ENCODE measurements at places on chromosomes 4 and X. TPM values are rescaled to one million over a fixed set of nuclear protein-coding genes. Genes with fewer than 3 reads are reported as not detected.

Gene ADAM29
- polyA plus RNA-seq, result not detected

Gene KDR
- 8.8 TPM for polyA plus RNA-seq

Gene HS6ST2
- polyA plus RNA-seq, result 12.9 TPM

Gene MAGEB16
- 0.06 TPM for polyA plus RNA-seq

Gene OTUD6A
- not detected for polyA plus RNA-seq

Gene SOX3
- not detected for polyA plus RNA-seq

Gene THOC2
- polyA plus RNA-seq, result 37.0 TPM

Gene TLR2
- 2.0 TPM for polyA plus RNA-seq

Gene DCLK2
- polyA plus RNA-seq, result 5.0 TPM

Gene STPG2
- polyA plus RNA-seq, result 0.06 TPM

Gene TEX13D
- polyA plus RNA-seq, result not detected

Gene ASMT
- polyA plus RNA-seq, result not detected

Gene KLHL34
- not detected for polyA plus RNA-seq

- H3K4me1 ChIP-seq, result no peaks in the 10 kb centered on the region
- no peak within 1 kb of the TSS for H3K27ac ChIP-seq
- no peak for DNase-seq
- no peak within 1 kb of the TSS for H3K4me3 ChIP-seq
- no peaks in the 10 kb centered on the region for H3K36me3 ChIP-seq
Measured at GRCh38 chr4:109801895-109802319, at the start of gene CFI. TSS of gene CFI (minus strand) at chr4:109801999. CDS start at chr4:109801971, 28 bp downstream.

DNA sequence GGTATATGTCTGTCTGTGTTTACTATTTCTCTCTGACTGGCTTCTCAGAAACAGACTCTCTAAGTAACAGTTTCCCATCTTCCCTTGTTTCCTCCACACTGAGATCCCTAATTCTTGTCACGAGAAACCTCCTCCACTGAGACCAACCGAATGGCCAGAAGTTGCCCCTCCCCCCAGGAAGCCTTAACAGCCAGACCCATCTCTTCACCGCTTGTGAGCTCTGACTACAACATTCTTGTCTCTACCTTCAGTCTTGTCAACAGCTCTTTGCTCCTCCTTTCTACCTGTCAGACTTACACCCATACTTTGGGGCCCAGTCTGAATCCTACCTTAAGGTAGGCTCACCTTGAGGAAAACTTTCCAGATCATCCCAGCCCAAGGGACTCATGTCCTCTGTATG lies 90.8 kb downstream of the NHSL2 start:
- DNase-seq, result no peak
- H3K27ac ChIP-seq, result no peak overlapping the region
- H3K27me3 ChIP-seq, result no peaks in the 10 kb centered on the region
- no peak overlapping the region for H3K4me3 ChIP-seq
- H3K4me1 ChIP-seq, result no peaks in the 10 kb centered on the region

GRCh38 chr4:174464949-174465348 lies 57.3 kb downstream of the HPGD start:
- no peak overlapping the region for H3K27ac ChIP-seq
- H3K4me3 ChIP-seq, result no peak overlapping the region
- no peaks in the 10 kb centered on the region for H3K36me3 ChIP-seq
- H3K4me1 ChIP-seq, result no peaks in the 10 kb centered on the region
- DNase-seq, result no peak

GRCh38 chrX:74902806-74903205 lies 22.4 kb downstream of the NEXMIF start:
- no peaks in the 10 kb centered on the region for H3K4me1 ChIP-seq
- no peak overlapping the region for H3K4me3 ChIP-seq
- no peak for DNase-seq
- H3K36me3 ChIP-seq, result no peaks in the 10 kb centered on the region
- no peak overlapping the region for H3K27ac ChIP-seq

DNA sequence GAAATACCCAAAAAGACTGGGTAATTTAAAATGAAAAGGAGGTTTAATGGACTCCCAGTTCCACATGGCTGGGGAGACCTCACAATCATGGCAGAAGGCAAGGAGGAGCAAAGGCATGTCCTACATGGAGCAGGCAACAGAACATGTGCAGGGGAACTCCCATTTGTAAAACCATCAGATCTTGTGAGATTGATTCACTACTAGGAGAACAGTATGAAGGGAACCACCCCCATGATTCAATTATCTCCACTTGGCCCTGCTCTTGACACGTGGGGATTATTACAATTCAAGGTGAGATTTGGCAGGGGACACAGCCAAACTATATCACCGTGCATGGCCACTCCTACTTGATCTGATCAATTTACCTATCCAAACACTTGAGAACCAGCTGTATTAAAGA lies 131.5 kb upstream of the LDB2 start:
- H3K27me3 ChIP-seq, result no peaks in the 10 kb centered on the region
- no peak overlapping the region for H3K27ac ChIP-seq
- H3K4me3 ChIP-seq, result no peak overlapping the region
- no peak for DNase-seq

- DNase-seq, result no peak
- H3K4me1 ChIP-seq, result no peaks in the 10 kb centered on the region
- H3K4me3 ChIP-seq, result no peak overlapping the region
- no peaks in the 10 kb centered on the region for H3K36me3 ChIP-seq
Measured at GRCh38 chr4:123673971-123674370, 277.4 kb downstream of the SPRY1 start.

GRCh38 chr4:113849771-113850170 lies 88.2 kb upstream of the CAMK2D start:
- H3K4me3 ChIP-seq, result no peak overlapping the region
- no peaks in the 10 kb centered on the region for H3K27me3 ChIP-seq
- no peak overlapping the region for H3K27ac ChIP-seq
- no peaks in the 10 kb centered on the region for H3K36me3 ChIP-seq

DNA sequence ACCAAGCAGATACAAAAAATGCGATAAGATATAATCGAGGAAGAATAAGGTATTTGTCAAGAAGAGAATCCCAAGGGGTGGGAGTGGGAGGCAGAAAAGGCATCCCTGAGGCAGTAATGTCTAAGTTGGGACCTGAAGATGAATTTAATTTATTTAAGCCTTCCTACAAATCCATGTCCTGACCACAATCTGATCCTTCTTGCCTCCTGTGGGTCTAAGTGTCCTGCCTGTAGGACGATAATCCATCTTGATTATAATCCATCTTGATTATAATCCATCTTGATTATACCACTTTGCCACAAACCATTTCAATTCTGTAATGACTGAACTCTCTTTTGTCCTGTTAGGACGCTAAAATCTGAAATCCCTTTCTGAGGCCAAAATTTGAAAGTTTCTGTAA lies 130.2 kb downstream of the COL25A1 start:
- no peak overlapping the region for H3K4me3 ChIP-seq
- H3K27ac ChIP-seq, result no peak overlapping the region
- no peaks in the 10 kb centered on the region for H3K36me3 ChIP-seq

GRCh38 chr4:145528601-145529000 lies 46.9 kb downstream of the SMAD1 start:
- no peak overlapping the region for H3K4me3 ChIP-seq
- no peak for DNase-seq
- no peaks in the 10 kb centered on the region for H3K36me3 ChIP-seq

DNA sequence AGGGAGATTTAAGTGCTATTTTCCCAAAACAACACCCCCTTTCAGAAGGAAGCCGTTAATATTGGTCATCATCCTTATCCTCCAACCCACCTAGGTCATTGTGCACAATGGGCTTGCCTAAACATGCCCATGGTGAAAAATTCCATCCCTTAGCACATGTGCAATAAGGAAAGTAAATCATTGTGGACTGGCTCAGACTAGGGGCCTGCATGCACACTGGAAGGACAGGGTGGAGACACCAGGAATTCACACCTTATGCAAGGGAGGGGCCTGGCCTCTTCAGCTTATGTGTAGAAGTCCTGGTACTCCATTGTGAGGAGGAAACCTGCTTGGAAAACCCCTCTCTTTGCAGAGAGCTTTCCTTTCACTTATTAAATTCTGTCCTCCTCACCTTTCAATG lies 311.4 kb upstream of the NDST4 start:
- H3K4me3 ChIP-seq, result no peak overlapping the region
- H3K36me3 ChIP-seq, result no peaks in the 10 kb centered on the region
- DNase-seq, result no peak
- no peak overlapping the region for H3K27ac ChIP-seq

GRCh38 chr4:169159624-169160171 lies 111.1 kb downstream of the SH3RF1 start:
- no peak for DNase-seq
- H3K4me3 ChIP-seq, result no peak overlapping the region
- H3K36me3 ChIP-seq, result no peaks in the 10 kb centered on the region

GRCh38 chr4:98506462-98507132 lies 151.8 kb downstream of the TSPAN5 start:
- no peaks in the 10 kb centered on the region for H3K36me3 ChIP-seq
- H3K27ac ChIP-seq, result no peak overlapping the region
- peaks cover 13% of the 10 kb centered on the region for H3K4me1 ChIP-seq
- no peak overlapping the region for H3K4me3 ChIP-seq
- DNase-seq, result no peak
- no peaks in the 10 kb centered on the region for H3K27me3 ChIP-seq

GRCh38 chr4:184007891-184008290 lies 102.8 kb downstream of the STOX2 start:
- H3K36me3 ChIP-seq, result no peaks in the 10 kb centered on the region
- H3K27me3 ChIP-seq, result no peaks in the 10 kb centered on the region
- H3K4me3 ChIP-seq, result no peak overlapping the region
- no peak for DNase-seq
- no peaks in the 10 kb centered on the region for H3K4me1 ChIP-seq

GRCh38 chrX:69074726-69075125 lies 90.5 kb downstream of the PJA1 start:
- DNase-seq, result no peak
- no peaks in the 10 kb centered on the region for H3K36me3 ChIP-seq
- H3K4me1 ChIP-seq, result peaks cover 2% of the 10 kb centered on the region
- no peaks in the 10 kb centered on the region for H3K27me3 ChIP-seq

GRCh38 chr4:10343656-10344055 lies 113.6 kb downstream of the ZNF518B start:
- H3K4me3 ChIP-seq, result no peak overlapping the region
- H3K36me3 ChIP-seq, result no peaks in the 10 kb centered on the region
- no peak overlapping the region for H3K27ac ChIP-seq
- no peak for DNase-seq
- no peaks in the 10 kb centered on the region for H3K4me1 ChIP-seq

GRCh38 chr4:185343726-185344581 lies 51.8 kb downstream of the LRP2BP start:
- peaks cover 6% of the 10 kb centered on the region for H3K4me1 ChIP-seq
- no peak overlapping the region for H3K4me3 ChIP-seq

GRCh38 chr4:112288455-112288854 lies 2.8 kb upstream of the TIFA start:
- no peaks in the 10 kb centered on the region for H3K27me3 ChIP-seq
- DNase-seq, result no peak
- H3K4me1 ChIP-seq, result peaks cover 6% of the 10 kb centered on the region
- no peak overlapping the region for H3K4me3 ChIP-seq
- no peaks in the 10 kb centered on the region for H3K36me3 ChIP-seq

GRCh38 chrX:153726286-153727122 lies 1.8 kb downstream of the ABCD1 start:
- peak overlapping the region; percentile 18 for H3K4me3 ChIP-seq
- no peaks in the 10 kb centered on the region for H3K27me3 ChIP-seq
- no peaks in the 10 kb centered on the region for H3K36me3 ChIP-seq
- DNase-seq, result peak; percentile 67

- no peak overlapping the region for H3K4me3 ChIP-seq
- no peak for DNase-seq
- H3K27ac ChIP-seq, result no peak overlapping the region
- H3K36me3 ChIP-seq, result no peaks in the 10 kb centered on the region
Measured at GRCh38 chr4:121555315-121556107, 141.3 kb downstream of the ANXA5 start.

GRCh38 chrX:48695534-48695896 lies 1.0 kb upstream of the SUV39H1 start:
- H3K4me1 ChIP-seq, result no peaks in the 10 kb centered on the region
- DNase-seq, result no peak

- no peaks in the 10 kb centered on the region for H3K36me3 ChIP-seq
- H3K27ac ChIP-seq, result no peak overlapping the region
- H3K4me3 ChIP-seq, result no peak overlapping the region
- H3K4me1 ChIP-seq, result no peaks in the 10 kb centered on the region
- no peak for DNase-seq
Measured at GRCh38 chr4:166680796-166681195, 553.5 kb downstream of the SPOCK3 start.
